WTC11 (cell line): ENCODE measurements at places on chromosomes 13 and 19.

DNA sequence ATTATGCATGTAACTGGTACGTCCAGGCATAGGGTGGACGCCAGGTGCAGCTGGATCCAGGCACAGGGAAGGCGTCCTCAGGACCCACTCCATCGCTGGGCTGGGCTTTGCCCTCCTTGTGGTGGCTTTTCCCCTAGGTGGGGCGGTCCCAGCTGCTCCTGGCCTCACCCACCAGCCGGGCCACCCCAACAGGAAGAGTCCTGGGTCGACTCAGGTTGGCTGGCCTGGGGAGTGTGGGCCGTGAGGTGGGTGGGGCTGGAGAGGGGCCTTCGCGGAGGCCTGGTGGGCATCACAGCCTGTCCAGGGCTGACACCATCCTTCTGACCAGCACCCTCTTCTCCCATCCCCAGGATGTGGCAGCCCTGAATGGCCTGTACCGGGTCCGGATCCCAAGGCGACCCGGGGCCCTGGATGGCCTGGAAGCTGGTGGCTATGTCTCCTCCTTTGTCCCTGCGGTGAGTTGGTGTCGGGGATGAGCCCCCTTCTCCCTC lies 3.2 kb upstream of the GARIN5A start:
- no peak for DNase-seq

GRCh38 chr19:36524617-36525016 lies 3.5 kb downstream of the ZNF260 start:
- no peak for DNase-seq

DNA sequence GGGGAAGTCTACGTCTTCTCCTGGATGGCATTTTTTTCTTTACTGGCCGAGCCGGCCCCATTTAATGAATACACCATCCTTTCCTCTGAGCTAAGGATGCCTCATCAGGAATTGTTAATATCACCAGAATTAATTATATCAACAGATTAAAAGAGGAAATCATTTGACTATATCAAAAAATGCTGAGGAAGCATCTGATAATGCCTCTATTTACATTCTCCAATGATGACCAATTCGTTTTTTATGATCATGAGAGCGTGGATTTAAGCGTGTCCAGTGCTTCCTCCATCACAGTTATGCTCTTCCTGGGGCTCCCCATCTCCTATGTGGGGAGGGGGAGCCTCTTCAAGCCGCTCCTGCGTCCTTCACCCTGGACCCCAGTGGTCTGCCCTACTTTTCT lies 58.7 kb downstream of the TUBGCP3 start:
- no peak for DNase-seq

GRCh38 chr19:49855676-49856573 lies 5.0 kb downstream of the PTOV1 start:
- DNase-seq: no peak

GRCh38 chr13:50893211-50893852 lies 16.3 kb upstream of the RNASEH2B start:
- DNase-seq: no peak

- DNase-seq: no peak
These were observed 373.4 kb downstream of the SLITRK1 start for GRCh38 chr13:83508771-83509301.

DNA sequence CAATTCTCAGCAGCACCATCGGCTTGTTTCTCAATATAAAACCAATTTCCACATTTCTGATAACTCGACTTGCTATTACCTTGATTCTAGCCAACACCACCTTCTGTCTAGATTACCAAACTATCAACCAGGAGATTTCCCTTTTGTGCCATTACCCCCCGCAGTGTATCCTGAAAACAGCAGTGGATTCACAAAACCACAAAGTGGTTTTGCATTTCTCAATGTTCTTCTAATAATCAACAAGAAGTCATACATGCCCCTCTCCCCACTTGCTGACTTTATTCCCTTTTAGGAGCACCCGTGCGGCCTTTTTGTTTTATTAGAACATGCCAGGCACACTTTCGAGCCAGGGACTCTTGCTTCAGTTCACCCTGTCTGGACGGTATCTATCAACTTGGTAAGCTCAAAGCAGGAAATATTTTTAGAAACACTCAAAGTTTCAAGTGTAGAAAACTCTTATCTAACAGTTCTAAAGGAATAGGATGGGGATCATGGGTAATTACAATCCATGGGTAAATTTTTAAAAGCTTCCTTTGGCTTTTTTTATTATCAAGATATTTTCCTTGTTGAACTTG lies 967.4 kb downstream of the EFNB2 start:
- DNase-seq: no peak
